CD4-positive, alpha-beta memory T cell (primary cell): ENCODE measurements at places on chromosomes 12 and 14. TPM values are rescaled to one million over a fixed set of nuclear protein-coding genes. Genes with fewer than 3 reads are reported as not detected.

GRCh38 chr12:83349907-83350611 is 663.4 kb downstream of the TMTC2 start:
- DNase-seq = no peak

DNA sequence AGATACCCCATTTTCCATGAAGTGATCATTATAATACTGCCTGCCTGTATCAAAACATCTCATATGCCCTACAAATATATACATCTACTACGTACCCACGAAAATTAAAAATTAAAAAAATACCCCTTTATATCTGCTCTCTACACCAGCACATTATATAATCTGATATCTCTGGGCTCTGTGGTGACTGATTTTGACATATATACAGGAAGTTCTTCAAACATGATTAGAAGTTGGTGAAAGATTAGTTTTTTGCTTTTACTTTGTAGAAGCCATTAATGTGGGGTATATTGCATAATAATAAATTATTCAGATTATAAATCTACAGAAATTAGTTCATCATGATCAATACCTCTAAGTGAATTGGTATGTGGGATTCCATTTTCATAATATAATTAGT is 126.7 kb upstream of the MDM1 start:
- DNase-seq = no peak

GRCh38 chr12:131831635-131832041 is 3.4 kb downstream of the MMP17 start:
- DNase-seq = no peak

DNA sequence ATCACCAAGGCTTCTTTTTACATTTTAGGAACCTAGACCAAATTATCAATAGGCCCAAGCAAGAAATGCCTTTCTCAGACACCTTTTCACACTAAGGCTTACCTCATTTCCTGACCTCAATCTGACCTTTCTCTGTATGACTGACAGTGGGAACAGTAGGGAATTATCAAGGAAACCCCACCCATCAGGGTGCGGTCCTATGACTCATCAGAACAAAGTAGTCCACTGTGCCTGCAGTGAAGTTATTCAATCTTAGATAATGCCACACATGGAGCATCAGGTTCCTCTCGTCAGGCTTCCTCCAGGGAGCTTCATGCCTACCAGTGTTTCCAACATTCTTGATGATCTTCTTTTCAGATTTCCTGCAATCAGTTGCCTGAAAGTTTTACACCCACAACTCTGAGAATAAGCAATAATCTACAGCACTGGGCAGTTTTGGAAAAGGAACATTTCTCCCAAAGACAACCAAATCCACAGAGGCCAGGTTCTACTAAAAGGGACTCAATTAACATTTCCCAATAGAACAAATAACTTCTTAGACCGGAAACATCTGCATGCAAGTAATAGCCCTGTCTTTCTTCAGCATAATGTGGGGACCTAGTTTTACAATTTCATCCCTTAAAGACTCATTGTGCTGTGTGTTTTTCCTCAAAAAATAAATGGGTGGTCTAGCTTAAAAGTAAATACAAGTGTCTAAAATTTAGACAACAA is 35.9 kb upstream of the TMTC2 start:
- peak; percentile 14 for DNase-seq

DNA sequence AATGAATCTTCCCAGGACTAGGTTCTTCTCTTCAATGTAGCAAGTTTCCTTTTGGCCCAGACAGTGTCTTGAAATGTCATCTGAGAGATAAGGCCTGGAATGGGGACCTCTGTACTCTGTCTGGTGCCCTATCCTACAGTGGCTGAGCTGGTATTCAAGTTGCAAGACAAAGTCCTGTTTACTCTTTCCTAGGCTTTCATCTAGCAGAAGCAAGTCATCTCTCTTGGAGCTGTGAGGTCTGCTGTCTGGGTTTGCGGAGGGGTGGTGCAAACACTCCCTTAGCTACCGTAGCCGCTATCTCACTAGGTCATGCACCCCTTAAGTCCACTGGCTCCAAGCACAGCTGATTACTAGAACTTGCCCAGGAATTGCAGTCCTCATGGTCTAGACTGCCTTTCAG is 149.7 kb upstream of the SLC16A7 start:
- DNase-seq = no peak

DNA sequence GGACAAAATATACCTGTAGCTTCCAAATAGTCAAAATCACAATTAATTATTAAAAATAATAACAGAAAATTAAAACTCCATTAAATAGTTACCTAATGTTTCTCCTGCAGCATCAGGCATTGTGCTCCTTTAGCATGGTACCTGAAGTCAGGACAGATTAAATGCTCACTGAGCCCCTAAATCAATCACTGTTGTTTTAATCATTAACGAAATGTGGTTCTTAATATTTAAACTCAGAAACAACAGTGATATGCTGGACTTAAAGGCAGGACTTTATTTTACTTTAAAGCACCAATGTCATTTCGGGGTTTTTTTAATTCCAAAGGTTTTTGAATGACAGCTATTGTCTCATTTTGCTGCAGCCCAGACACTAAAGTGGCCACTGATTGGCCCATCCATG is 2.0 kb upstream of the BMP4 start:
- no peak for DNase-seq

GRCh38 chr14:37746140-37746832 is 150.9 kb downstream of the TTC6 start:
- no peak for DNase-seq

STYX gene
- 47.3 TPM for total RNA-seq

GRCh38 chr14:51783765-51784164 is 76.6 kb upstream of the GNG2 start:
- no peak for DNase-seq

GRCh38 chr12:14834509-14834908 is 8.8 kb downstream of the ART4 start:
- no peak for DNase-seq

GRCh38 chr14:92352158-92352985 is 29.4 kb downstream of the SLC24A4 start:
- no peak for DNase-seq

MIP gene
- total RNA-seq = not detected

PZP gene
- not detected for total RNA-seq

- DNase-seq = no peak
These were observed 89.7 kb downstream of the GLT1D1 start for GRCh38 chr12:128942960-128943477.

PROX2 gene
- total RNA-seq = not detected

GRCh38 chr14:31945701-31946100 is 131.4 kb upstream of the ARHGAP5 start:
- no peak for DNase-seq

DNA sequence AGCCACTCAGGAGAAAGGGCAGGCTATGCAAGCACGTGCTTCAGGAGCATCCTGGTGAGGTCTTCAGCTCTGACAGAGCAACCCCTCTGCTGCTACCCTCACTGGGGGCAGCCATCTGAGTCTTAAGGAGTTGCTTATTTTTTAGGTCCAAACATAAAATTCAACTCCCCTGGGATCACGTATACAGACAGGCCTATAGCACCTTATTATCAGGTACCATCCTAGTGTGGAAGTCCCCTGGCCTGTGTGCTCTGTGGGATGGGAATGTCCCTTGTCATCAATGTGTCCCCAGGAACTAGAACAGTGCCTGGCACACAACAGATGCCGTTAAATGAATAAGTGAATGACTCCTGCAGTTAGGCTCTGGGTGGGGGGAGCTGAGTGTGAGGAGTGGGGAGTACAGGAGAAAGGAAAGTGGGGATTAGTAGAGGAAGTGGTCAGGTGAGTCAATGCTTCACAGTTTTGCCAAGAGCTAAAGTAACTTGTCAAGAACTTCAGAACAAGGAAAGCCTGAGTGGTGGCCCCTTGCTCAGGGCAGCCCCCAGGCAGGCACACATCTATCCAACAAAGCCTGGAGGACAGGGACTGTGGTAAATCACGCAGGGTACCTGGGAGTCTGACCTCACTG is 33.5 kb downstream of the DAD1 start:
- DNase-seq = peak; percentile 61

DNA sequence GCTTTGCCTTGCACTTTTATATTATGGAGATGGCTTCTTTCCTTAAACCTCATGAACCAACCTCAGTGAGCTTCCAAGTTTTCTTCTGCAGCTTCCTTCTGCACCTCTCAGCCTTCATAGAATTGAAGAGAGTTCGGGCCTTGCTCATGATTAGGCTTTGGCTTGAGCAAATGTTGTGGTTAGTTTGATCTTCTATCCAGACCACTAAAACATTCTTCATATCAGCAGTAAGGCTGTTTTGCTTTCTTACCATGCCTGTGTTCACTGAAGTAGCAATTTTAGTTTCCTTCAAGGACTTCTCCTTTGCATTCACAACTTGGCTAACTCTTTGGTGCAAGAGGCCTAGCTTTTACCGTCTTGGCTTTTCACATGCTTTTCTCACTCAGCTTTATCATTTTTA is 125.4 kb downstream of the SNAPC1 start:
- DNase-seq = no peak

GRCh38 chr12:54394281-54394719 is 9.8 kb upstream of the ZNF385A start:
- DNase-seq = no peak

IL22 gene
- total RNA-seq = not detected

FSCB gene
- not detected for total RNA-seq

GRCh38 chr12:119661882-119662281 is 6.1 kb upstream of the PRKAB1 start:
- no peak for DNase-seq

DNA sequence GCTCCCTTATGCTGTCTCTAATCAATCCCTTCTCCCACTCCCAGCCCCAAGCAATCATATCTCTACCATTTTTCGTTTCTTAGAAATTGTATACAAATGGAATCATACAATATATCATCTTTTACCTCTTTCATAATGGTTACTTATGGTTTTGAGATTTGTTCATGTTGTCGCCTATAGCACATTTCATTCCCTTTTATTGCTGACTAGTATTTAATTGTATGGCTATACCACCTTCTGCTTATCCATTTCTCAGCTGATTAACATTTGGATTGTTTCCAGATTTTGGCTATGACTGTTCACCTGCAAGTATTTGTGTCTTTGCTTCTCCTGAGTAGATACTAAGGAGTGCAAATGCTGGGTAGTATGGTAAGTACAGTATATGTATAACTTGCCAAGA is 36.7 kb upstream of the GRIN2B start:
- no peak for DNase-seq

LRRC10 gene
- not detected for total RNA-seq

DNA sequence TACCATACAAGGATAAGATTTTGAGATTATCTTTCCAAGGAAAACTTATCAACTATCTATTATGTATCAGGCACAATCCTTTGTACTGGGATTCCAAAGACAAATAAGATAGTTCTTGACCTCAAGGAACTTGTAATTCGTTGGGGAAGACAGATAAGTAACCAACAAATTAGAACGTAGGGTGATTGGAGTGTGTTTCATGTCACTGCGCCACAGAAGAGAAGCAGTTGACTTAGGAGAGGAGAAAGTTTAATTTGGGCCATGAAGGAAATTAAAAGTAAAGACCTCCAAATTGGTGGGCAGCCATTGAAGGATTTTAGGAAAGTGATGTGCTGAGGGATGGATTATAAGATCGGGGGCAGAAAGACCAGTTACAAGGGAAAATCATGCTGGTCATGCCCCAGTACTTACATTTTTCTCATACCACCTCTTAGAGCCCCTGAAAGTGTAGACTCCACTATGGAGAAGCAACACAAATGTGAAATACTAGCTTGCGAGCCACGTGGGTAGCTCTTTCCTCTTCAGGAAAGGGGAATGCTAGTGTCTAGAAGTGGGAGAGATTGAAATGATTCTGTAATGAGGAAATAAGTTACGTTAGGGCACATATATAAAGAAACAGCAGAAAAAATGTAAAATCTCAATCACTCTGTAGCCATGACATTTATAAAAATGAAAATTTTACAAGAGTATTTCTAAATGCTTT is 148.7 kb downstream of the ETV6 start:
- DNase-seq = no peak

KLRD1 gene
- 0.64 TPM for total RNA-seq

KLRG1 gene
- 51.2 TPM for total RNA-seq

- no peak for DNase-seq
These were observed 108.0 kb downstream of the PPM1A start for GRCh38 chr14:60356906-60357550.

MORN3 gene
- 14.1 TPM for total RNA-seq

DNA sequence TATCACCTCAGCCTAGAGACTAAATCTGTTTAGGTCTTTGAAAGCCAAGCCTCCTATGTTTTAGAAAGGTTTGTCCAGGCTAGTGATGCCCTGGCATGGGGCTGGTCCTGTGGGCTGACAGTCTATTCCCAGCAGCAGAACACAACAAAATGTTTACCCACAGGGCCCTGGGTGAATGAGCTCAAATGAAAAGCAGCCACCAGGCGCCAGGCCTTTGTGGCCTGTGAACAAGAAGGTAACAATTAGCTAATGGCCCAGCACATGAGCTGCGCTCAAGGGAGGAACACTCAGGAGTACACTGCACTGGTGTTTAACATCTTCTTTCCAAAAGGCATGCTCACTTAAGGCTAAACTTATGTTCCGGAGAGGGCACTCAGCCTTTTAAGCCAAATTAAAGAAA is 202.2 kb downstream of the MON2 start:
- no peak for DNase-seq

GRCh38 chr12:95573951-95574576 is 22.8 kb upstream of the USP44 start:
- DNase-seq = no peak

DNA sequence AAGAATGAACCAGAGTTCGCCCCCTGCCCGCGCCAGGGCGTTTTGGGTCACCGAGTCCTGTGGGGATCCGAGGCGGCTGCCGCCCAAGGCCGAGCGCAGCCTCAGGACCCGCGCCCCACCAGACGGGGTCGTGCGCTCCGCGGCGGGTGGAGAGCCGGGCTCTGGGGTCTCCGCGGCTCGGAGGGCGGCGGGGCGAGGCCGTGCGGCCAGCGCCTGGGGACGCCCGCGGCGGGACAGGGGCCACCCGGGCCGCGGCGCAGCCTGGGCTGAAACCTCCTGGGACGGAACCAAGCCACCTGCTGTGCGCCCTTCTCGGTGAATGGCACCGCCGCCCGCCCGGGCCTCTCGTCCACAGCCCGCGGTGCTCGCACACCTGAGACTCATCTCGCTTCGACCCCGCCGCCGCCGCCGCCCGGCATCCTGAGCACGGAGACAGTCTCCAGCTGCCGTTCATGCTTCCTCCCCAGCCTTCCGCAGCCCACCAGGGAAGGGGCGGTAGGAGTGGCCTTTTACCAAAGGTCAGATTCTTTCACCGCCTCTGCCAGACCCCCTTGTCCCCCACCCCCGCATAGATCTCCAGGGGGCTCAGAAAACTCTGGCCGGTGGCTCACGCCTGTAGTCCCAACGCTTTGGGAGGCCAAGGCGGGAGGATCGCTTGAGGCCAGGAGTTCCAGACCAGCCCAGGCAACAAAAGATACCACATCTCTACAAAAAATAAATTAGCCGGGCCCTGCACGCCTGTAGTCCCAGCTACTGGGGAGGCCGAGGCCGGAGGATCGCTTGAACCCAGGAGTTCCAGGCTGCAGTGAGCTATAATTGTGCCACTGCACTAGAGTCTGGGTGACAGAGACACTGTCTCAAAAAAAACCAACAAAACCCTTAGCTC is 901 bp downstream of the B3GNT4 start:
- no peak for DNase-seq

GRCh38 chr12:1798641-1799020 is 21.7 kb upstream of the LRTM2 start:
- DNase-seq = no peak

HRK gene
- not detected for total RNA-seq

HNF1A gene
- not detected for total RNA-seq

TSHR gene
- total RNA-seq = 0.30 TPM

RHEBL1 gene
- 2.9 TPM for total RNA-seq
